ENCODE measurements at places on chromosomes 7 and 10.

GRCh38 chr10:104842704-104843103, 201.6 kb downstream of the SORCS3 start:
- no peak for DNase-seq

- DNase-seq: peak; percentile 19
Observed at GRCh38 chr7:33591490-33591889, 313.8 kb upstream of the BMPER start.

DNA sequence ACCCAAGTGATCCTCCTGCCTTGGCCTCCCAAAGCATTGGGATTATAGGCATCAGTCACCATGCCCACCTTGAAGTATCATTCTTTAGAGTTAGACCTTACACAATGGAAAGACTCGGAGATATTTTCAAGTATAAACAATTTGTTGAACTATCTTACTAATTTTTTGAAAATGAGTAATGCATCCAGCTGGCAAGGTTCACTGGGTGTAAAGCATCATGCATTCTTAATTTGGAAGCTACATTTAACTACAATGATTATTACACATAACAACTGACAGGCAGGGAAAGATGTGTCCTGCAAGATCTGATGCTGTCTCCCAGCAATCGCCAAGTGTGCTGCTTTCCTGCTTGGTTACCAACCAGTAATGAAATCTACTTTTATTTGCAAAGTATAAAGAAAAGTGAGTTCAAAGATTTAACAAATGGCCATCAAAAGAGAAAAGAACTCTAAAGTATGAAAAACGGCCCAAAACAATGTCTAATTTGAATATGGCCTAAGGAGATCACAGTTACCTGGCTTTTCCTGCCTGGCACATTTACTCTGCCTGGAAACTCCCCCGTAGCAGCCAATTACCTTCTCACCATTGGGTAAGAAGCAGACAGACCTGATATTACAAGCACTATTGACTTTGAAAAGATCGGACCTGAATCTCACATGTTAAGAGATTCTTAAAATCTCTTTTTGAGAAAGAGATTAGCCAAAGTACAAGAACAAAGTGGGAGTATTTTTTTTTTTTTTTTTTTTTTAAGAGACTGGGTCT, 59.3 kb upstream of the NMT2 start:
- no peak for DNase-seq

DNA sequence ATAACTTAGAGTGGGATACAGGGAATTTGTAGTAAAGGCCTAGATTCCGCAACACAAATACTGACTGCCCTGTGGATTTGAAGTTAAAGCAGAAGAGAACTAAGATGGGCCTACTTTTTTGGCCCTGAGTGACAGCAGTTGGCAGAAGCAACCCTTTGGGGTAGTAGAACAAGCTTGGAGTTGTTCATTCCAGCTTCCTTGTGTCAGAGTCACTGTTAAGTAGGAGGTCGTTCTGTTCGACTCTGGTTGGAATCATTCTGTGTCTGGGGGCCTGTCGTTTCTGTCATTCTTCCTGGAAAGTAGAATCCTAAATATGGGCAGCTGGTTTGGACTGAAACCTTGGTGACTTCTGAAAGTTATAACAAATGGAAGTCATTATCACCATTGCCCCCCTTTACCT, 865.9 kb downstream of the LRMDA start:
- DNase-seq: no peak

DNA sequence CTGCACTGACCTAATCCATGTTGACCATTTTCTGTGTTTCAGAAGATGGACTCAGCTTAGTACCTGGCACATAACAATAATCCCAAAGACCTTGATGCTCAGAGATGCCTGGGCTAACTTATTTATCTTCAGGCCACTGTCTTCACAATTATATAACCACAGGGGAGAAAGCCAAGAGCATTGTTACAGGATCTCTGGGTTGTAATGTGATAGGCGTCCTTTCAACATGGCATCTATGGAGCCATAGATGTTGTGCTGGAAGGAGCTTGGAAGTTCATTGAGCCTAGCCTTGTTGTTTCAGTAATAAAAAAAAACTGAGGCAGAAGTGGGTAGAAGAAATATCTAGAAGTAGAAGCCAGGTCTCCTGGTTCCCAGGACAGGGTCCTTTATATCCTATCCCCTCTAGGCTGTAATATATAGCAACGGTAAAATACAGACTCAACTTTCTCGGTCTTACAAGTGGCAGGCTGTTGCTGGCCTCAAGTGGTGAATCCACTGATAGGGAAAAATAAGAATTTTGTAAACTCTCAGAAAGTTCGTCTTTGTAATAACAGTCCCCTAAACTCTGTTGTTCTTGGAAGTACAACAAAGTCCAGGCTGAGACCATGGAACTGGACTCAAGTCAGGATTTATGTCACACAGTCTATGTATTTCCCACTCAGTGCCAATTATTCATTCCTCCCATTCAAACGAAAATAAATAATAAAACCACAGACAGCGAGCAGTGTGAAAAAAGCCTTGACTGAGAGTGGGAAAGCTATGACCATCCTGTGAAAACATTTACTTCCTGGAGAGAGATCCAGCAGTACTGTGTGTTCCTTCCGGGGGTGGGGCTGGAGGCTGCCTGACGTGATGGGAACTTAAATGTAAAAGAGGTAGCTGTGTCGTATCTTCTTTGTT, 277.6 kb downstream of the REEP3 start:
- DNase-seq: no peak

GRCh38 chr10:124494046-124494807, 32.6 kb downstream of the LHPP start:
- no peak for DNase-seq

- DNase-seq: no peak
Observed at GRCh38 chr10:51960494-51960895, 261.1 kb upstream of the CSTF2T start.

DNA sequence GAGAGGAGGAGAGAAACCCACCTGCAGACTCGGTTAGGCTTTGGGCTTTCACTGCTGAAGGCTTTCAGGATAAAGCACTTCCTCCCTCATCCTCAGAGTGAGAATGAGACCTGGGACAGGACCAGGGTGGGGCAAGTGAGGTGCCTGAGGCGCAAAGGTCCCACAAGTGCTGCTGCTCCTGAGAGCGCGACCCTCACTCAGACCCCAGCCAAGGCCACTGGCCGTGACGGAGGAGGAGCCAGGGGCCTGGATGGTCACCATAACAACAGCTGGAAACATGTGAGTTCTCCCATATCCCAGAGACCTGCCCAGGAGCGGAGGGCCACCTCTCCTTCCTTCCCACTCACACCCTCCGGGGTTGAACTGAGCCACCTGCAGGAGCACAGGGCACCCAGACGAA, 46.9 kb upstream of the MKRN1 start:
- no peak for DNase-seq

DNA sequence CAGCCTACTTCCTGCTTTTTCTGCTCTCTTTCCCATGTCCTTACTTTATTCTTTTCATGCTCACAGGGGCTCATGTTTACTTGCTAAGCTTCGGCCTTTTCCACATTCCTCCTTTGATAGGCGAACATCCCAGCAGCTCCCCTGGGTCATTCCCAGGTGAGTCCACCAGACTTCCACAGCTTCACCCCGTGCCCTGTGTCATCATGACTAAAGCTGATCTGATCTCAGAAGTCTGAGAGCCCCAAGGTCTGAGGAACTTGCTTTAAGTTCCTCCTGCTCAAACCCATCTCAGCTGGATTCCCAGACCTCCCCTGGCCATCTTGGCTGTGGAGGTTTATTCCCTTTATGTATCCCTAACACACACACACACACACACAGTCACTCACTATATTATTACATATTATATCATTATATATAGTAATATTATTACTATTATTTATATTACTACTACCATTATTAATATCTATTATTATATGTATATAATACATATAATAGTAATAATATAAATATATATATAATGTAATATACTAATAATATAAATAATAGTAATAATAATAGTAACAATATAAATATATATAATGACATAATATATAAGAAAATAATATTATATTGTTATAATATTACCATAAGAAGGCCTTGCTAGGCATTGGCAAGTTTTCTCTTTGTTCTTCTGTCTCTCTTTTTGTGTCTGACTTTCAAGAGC, 295.9 kb downstream of the PTEN start:
- no peak for DNase-seq

DNA sequence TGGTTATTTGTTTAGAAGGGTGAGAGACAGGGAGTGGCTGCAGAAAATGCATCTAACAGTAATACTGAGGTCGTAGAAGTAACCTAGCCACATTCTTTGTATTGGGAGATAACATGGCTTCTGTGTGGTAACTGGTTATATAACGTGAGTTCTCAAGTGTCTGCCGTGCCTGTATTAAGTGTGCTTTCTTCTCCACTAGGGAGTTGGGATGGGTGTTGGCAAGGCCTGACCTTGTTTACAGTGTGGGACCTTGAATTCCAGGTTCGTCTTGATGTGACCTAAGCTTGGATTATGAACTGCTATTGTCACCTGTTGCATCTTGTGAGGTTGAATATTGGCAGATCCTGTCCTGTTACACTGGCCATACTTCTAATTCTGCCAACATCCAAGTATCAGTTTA, 145.3 kb upstream of the NAMPT start:
- no peak for DNase-seq

- DNase-seq: no peak
Observed at GRCh38 chr7:27697861-27698430, 35.3 kb upstream of the HIBADH start.

- no peak for DNase-seq
Observed at GRCh38 chr10:122417667-122418066, 36.8 kb upstream of the ARMS2 start.

- no peak for DNase-seq
Observed at GRCh38 chr10:97360705-97361536, 26.4 kb upstream of the FRAT2 start.

DNA sequence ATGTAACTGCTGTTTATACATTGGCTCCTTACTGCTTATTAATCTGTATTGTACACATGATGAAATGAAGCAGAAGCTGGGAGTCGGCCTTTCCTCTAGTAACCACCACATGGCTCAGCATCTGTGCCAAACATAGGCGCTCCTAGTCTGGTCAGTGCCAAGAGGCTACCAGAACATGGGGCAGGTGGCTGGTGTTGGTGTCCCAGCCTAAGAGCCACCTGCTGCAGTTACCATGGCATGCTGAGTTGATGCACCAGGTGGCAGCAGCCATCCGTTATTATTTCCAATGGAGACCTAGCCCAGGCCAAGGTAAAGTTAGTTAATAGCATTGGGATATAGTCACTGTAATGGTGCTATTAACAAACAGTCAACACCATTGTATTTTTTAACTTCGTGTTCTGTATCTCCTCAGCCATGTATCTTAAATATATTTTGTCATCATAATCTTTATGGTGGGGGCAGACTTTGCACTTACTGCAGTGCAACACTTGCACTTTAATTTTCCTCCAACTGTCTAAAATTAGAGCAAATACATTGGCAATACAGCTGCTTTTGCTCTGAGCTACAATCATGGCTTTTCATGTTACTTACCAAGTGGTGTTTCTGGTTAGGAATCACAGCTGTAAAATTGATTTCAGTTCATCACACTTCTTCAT, 33.1 kb downstream of the HBP1 start:
- peak; percentile 70 for DNase-seq

GRCh38 chr7:111051832-111052231, 39.1 kb upstream of the LRRN3 start:
- no peak for DNase-seq

DNA sequence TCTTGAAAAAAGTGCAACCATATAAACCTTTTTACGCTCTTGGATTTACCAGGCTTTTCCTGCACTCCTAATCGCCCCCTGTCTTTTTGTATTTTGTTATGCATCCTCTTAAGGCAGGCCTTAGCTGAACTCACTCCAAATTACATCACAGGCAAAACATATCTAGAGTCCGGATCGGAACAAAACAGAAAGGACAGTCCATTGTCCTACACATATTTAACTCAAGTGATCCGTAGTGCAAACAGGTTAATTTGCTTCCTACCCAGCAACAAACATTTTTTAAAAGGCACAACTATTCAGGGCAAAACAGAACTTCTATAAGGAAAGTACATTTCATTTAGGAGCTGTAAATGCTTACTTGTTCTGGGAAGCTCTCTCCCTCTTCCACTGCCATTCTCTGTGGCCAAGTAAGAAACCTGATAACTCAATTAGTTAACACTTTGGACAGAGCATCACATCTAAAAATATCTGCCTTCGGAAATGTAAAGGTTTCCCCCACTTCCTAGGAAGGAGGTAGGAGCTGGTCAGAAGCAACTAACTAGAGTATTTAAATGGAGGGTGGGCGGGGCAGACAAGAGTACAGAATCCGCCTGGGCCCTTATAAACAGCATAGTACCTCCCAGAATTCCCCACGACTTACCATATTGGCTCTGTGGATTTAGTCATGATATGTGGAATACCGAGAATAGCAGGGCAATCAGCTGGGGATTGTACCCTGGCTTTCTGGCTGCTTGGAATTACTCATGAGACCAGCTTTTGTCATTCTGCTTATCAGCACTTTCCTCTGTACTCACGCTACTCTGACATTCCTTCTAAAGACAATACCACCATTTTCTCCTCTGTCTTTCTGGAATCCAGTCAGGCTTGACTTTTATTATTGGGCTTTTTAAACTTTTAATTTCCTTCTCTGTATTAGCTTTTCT, 89.5 kb downstream of the ANK3 start:
- no peak for DNase-seq

GRCh38 chr7:110918949-110919548, 171.9 kb upstream of the LRRN3 start:
- no peak for DNase-seq

DNA sequence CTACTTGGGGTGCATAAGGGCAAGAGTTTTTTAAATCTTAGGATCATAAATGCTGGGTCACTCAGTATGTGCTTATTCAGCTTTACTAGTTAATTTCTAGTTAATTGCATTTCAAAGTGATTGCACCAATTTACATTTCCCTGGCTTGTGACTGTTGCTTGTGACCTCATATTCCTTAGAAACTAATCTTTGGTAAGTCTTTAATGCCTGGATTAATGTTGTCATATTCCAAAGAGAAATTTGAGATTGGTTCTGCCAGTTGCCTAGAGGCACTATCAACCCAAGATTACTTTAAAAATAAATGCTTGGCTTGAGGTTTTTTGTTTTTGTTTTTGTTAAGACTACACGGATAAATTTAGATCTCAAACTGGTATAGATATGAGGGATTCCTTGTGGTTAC, 103.1 kb downstream of the ANK3 start:
- DNase-seq: no peak

GRCh38 chr10:132813560-132814468, 27.9 kb upstream of the NKX6-2 start:
- no peak for DNase-seq

GRCh38 chr7:93350338-93350737, 118.2 kb downstream of the VPS50 start:
- DNase-seq: no peak

- no peak for DNase-seq
Observed at GRCh38 chr7:69412331-69413146, 185.7 kb upstream of the AUTS2 start.

GRCh38 chr10:1624240-1624639, 113.1 kb downstream of the ADARB2 start:
- DNase-seq: no peak

GRCh38 chr7:27145165-27145913, 1.9 kb upstream of the HOXA5 start:
- no peak for DNase-seq

DNA sequence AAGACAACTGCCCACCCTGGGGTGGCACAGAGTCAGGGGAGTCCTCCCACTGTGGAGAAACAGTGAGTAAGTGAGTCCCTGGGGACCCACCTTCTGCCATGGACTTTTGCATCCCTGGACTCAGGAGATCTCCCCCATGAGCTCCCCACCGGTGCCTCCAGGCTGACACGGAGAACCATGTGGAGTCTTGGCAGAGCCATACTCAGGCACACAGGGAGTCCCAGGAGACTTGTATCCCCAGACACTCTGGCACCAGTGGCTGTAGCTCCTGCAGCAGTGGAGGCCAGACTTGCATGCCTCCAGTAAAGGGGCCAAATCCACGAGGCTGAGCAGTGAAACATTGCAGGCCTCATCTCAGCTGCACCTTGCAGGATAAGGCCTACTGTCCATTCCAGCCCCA, 791.4 kb downstream of the PCDH15 start:
- no peak for DNase-seq
